NCI-H2029 (cell line): ENCODE measurements at places on chromosomes 4 and X.
A peak's percentile ranks its signal among the peaks of the same experiment; 100 is the strongest.

- no peak for DNase-seq
These were observed 742 bp upstream of the TAF1 start for GRCh38 chrX:71365356-71365874.

DNA sequence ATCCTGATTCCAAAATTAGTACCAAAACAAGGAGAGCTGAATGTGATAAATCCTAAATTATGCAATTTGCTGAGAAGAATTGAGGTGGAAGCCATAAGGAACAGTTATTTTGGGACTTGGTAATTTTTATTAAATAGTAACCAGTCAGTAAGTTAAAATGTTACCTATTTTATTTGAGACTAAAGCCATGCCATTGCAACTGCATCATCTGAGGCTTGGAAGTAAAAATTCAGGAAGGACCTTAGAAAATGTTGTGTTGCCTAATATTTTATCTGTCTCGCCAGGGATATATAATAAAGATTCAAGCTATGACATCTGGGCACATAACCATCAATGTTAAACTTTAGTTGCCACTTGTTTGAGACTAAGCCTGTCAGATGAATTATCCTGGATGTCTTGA, 341.3 kb upstream of the MAGEB16 start:
- DNase-seq = no peak

- DNase-seq = peak; percentile 36
These were observed 1.6 kb upstream of the ARMCX6 start for GRCh38 chrX:101619364-101619763.

DNA sequence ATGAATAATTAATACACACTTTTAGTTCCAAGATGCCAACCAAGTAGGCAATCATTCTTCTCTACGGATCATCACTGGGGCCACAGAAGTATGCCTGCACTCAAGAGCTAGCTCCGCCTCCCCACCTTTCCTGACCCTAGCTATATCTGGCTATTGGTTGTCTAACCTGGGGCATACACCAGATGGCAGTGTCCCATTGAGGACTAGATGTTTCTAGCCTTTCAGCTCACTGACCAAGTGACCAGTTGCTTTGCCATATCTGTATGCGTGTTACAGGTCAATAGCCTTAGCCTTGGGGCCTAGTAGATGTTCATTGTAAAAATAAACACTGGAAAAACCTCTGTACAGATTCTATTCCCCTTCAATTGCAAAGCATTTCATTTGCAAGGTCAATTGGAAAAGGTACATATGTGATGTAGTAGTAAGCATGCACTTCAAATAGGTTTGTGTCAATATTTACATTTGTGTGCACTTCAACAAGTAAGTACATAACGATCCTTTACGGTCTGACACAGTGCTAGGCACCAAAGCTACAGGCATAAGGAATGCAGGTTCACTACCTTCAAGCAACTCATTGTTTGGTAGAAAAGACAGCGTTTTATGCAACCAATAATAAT, 521.7 kb downstream of the PPARGC1A start:
- DNase-seq = peak; percentile 22

- DNase-seq = no peak
These were observed 285.3 kb downstream of the SMARCA1 start for GRCh38 chrX:129238011-129238410.

DNA sequence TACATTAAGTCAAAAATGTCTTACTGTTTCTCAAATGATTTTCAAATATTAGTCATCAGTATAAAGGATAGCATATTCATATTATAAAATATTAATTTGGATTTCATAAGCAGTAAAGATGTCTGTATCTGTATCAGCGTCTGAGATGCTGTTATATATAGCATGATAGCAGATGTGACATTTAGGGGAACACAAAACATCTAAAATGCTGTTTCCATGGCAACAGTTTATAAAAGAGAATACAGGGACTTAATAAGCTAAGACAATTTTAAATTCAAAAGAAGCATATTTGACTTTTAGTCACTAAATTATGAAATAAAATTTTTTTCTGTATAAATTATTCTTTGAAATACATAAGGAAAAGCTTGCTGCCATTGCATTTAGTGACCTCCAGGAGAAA, 432.2 kb downstream of the PDGFC start:
- DNase-seq = no peak

GRCh38 chrX:2697741-2698299, 6.7 kb downstream of the CD99 start:
- DNase-seq = no peak

DNA sequence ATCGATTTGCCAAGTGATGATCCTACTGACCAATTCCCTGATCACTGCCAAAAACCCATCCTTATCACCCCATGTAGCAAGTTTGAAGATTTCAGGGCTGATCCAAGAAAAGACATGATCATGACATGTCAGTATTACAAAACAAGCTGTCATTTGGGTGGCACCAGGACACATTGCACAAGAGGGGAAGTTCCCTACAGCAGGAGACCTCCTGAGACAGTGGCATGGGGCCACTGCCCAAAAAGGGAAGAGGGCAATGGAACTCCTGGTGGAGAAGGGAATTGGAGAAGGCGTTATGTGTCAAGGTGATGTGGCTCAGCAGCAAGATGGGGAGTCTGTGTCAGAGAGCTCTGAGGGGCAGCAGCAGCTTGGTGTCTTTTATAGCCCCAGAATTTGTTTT, 43.4 kb downstream of the ZNF182 start:
- DNase-seq = no peak

- no peak for DNase-seq
These were observed 391.0 kb downstream of the GPAT3 start for GRCh38 chr4:83926950-83927349.
